ENCODE measurements at places on chromosomes 7 and 10.

- no peak for DNase-seq
Observed at GRCh38 chr10:14491811-14492210, 161.1 kb upstream of the FRMD4A start.

DNA sequence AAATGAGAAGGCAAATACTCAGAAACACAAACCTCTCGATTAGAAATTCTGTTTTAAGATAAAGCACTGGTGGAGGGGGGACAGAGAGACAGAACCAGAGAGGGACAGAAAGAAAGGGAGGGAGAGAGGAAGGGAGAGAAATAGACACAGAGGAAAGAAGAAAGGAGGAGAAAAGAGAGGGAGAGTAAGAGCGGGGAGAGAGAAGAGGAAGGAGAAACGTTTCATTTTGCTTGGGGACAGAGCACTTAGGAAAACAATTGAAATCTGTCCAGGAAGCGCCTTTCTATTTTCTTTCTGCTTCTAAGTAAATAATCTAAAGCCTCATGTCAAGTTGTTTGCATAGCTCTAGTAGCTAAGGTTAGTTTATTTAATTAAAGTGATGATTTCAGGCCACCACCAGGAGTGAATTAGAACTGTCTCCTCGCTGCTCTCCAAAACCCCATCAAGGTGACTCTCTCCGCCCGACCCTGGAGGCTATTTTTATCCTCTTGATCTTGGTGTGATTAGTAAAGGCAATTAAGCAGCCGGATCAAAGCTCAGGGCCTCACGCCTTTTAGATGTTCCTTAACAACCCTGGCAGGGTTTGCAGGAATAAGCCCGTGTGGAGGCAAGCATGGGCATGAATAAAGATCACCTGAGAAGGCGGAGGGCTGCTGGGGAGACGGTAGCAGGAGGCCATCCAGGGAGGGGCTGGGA, 73.4 kb upstream of the INSIG1 start:
- no peak for DNase-seq

GRCh38 chr7:48207155-48207675, 36.0 kb downstream of the ABCA13 start:
- DNase-seq = no peak

DNA sequence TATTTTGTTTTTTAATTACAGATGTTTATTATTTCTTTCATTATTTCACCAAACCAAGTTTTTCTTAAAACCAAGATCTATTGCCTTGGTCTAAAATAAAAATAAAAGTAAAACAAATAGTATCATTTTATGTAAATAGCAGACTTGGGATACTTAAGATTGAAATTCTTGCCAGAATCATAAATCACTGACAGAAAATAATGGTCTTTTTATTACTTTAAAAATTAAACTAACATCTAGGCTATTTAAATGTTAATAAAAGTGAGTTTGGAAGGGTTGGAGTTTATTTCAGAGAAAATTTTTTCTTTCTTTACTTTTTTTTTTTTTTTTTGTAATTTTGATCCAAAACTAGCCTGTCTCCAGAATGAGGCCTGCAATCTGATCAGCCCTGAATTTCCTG, 568.0 kb upstream of the IGFBP3 start:
- no peak for DNase-seq

GRCh38 chr10:100109670-100110069, 28.0 kb upstream of the CPN1 start:
- DNase-seq = no peak

DNA sequence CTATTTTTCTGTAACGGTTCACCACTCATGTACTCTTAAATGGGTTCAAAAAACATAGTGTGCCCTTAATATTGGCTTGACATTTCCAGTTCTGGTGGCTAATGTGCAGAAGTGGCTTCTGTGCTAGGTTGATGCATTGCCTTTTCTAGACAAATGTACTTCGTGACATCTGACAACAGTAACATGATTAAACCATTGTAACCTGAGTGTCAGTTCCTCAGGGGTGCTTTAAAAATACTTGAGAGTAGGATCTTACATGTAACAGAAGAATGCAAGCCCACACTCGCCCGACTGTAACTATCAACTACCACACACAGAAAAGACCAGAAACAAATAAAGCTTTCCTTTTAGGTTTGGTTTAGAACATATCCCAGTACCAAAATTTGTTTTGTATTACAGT, 393.4 kb upstream of the NFE2L3 start:
- no peak for DNase-seq

DNA sequence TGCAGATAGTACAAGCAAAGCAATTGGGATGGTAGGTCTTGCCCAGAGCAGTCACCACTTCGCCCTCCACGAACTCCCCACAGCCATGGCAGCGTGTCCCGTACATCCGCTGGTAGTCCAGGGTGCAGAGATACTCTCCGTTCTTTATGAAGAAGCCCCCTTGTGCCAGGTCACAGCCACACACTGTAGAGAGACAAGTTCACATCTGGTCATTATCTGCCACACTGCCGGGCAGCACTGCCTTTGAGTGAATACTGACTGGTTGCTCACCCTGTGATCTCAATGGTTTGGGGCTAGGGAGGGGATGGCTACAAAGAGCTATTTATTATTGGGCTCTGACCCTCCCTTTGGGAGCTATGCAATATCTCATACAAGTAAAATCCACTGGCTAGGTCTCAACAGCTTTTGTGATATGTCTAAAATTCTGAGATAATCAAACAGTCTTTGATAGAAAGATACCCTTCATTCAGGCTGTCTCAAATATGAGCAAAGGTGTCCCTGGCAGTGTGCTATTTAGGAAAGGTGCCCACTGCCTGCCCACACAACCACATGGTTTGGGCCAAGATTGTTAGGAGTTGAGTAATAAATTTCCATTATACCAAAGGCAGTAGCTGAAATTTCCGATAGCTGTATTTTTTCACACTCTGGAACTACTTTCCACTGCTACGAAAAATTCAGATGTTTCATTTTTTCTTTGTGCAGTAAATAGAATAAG, 82.5 kb downstream of the ABLIM1 start:
- DNase-seq = no peak

DNA sequence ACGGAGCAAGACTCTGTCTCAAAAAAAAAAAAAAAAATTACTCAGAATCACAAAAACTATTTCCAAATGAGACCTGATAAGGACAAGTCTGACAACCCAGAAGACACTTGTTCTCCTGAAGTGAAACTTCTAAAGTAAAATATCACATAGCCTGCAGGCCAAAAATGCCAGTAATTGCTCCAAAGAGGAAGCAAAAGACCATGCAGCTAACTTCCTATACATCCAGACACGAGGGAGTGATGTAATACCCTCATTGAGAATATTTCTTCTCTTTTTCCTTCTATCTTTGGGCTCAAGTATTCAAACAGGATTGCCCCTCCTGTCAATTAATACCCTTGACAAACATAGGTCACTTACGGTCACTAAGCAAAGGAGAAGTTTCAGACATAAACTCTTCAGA, 31.2 kb downstream of the ARMH3 start:
- no peak for DNase-seq

- DNase-seq = peak; percentile 90
Observed at GRCh38 chr10:95864906-95865813, 42.6 kb upstream of the CC2D2B start.

Data from iris pigment epithelial cell (primary cell).